Vagina (tissue), 2 donors: ENCODE measurements at places on chromosomes 7 and 10.

GRCh38 chr7:26201247-26202018 lies at the start of gene CBX3:
CBX3 (plus strand) TSS chr7:26201745; CDS start chr7:26202999, 1,254 bp downstream.
- peak; percentile 94 for DNase-seq
- H3K4me1 ChIP-seq = peaks cover 51% of the 10 kb centered on the region
- H3K36me3 ChIP-seq = peaks cover 16% of the 10 kb centered on the region
- no peaks in the 10 kb centered on the region for H3K27me3 ChIP-seq
- peak within 1 kb of the TSS; percentile 98 for H3K4me3 ChIP-seq
- H3K27ac ChIP-seq = peak within 1 kb of the TSS; percentile 100

DNA sequence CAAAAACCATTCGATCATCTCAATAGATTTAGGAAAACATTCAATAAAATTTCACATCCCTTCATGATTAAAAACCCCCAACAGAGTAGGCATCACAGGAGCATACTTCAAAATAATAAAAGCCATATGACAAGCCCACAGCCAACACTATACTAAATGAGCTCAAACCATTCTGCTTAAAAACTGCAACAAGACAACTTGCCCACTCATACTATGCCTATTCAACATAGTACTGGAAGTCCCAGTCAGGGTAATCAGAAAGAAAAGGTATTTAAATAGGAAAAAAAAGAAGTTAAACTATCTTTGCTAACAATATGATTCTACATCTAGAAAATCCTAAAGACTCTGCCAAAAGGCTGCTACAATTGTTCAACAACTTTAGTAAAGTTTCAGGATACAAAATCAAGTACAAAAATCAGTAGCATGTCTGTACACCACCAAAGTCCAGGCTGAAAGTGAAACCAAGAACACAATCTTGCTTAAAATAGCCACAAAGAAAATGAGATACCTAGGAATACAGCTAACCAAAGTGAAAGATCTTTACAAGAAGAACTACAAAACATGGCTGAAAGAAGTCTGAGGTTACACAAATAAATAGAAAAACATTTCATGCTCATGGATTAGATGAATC lies 882.6 kb downstream of the GRM8 start:
- no peaks in the 10 kb centered on the region for H3K36me3 ChIP-seq
- DNase-seq = no peak
- no peaks in the 10 kb centered on the region for H3K4me1 ChIP-seq
- H3K27me3 ChIP-seq = no peaks in the 10 kb centered on the region

- H3K27me3 ChIP-seq = no peaks in the 10 kb centered on the region
- H3K4me3 ChIP-seq = no peak overlapping the region
- no peak for DNase-seq
- H3K27ac ChIP-seq = no peak overlapping the region
- H3K4me1 ChIP-seq = no peaks in the 10 kb centered on the region
These were observed 41.1 kb upstream of the VWDE start for GRCh38 chr7:12444785-12445184.

- H3K27ac ChIP-seq = no peak overlapping the region
- no peak for DNase-seq
- no peak overlapping the region for H3K4me3 ChIP-seq
- no peaks in the 10 kb centered on the region for H3K36me3 ChIP-seq
These were observed 110.1 kb upstream of the RAB18 start for GRCh38 chr10:27393961-27394360.

- no peak overlapping the region for H3K4me3 ChIP-seq
- no peaks in the 10 kb centered on the region for H3K4me1 ChIP-seq
- no peak for DNase-seq
- no peak overlapping the region for H3K27ac ChIP-seq
These were observed 164.6 kb upstream of the KCND2 start for GRCh38 chr7:120108376-120108775.

GRCh38 chr10:78267598-78267997 lies 233.9 kb downstream of the RPS24 start:
- H3K4me1 ChIP-seq = no peaks in the 10 kb centered on the region
- H3K27ac ChIP-seq = no peak overlapping the region
- H3K4me3 ChIP-seq = no peak overlapping the region
- no peak for DNase-seq

- DNase-seq = no peak
- H3K4me1 ChIP-seq = no peaks in the 10 kb centered on the region
- H3K27ac ChIP-seq = no peak overlapping the region
- no peak overlapping the region for H3K4me3 ChIP-seq
These were observed 16.3 kb downstream of the MINDY4 start for GRCh38 chr7:30787486-30787885.

- H3K36me3 ChIP-seq = no peaks in the 10 kb centered on the region
- DNase-seq = no peak
- H3K27ac ChIP-seq = no peak overlapping the region
- peaks cover 17% of the 10 kb centered on the region for H3K4me1 ChIP-seq
- no peaks in the 10 kb centered on the region for H3K27me3 ChIP-seq
These were observed 101.9 kb upstream of the ARHGAP21 start for GRCh38 chr10:24825551-24825950.

GRCh38 chr7:101172005-101172853 lies 6.9 kb upstream of the VGF start:
- H3K27ac ChIP-seq = no peak overlapping the region
- no peaks in the 10 kb centered on the region for H3K36me3 ChIP-seq
- H3K27me3 ChIP-seq = peaks cover 24% of the 10 kb centered on the region
- no peak for DNase-seq
- peaks cover 27% of the 10 kb centered on the region for H3K4me1 ChIP-seq

DNA sequence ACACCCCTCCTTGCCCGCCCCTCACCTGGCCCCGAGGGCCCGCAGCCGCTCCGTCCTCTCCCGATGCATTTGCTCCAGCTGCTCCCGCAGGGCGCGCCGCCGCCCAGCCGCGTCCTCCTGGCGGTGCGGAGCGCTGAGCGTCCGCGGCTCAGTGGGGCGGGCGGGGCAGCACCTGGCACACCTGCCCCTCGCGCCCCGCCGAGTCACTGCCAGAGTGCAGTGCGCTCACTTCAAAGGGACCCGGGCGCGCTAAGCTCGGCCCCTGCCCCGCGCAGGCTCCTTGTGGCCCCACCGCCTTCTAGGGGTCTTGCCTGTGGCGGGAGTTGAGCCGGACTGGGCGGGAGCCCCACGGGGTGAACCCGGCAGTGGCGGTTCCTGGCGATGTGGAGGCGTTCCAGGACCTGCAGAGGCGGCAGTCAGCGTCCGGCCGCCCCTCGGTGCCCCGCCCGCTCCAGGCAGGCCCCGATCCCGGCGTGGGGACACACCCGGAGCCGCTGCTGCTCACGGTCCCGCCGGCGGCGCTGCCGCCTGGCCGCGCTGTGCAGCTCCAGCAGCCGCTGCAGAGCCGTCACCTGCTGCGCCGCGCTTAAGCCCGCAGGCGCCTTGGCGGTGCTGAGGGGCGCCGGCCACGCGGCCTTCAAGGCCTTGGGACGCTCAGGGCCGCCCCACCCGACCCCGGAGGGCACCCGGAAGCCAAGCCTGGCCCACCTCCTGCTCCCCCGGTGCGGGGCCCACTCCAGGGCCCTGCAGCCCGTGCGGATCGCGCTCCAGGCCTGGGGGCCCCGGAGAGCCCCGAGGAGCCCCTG lies 6.7 kb downstream of the ATP6V1F start:
- H3K27me3 ChIP-seq = no peaks in the 10 kb centered on the region
- H3K4me3 ChIP-seq = peak overlapping the region; percentile 49
- no peaks in the 10 kb centered on the region for H3K36me3 ChIP-seq
- DNase-seq = no peak
- peak overlapping the region; percentile 4 for H3K27ac ChIP-seq

GRCh38 chr10:102752934-102753664 lies 9.4 kb downstream of the WBP1L start:
- no peak for DNase-seq
- peaks cover 51% of the 10 kb centered on the region for H3K4me1 ChIP-seq
- no peak overlapping the region for H3K4me3 ChIP-seq
- no peaks in the 10 kb centered on the region for H3K36me3 ChIP-seq

GRCh38 chr7:47720141-47720906 lies 138.4 kb upstream of the TNS3 start:
- peak; percentile 89 for DNase-seq
- no peaks in the 10 kb centered on the region for H3K36me3 ChIP-seq
- H3K27me3 ChIP-seq = no peaks in the 10 kb centered on the region
- H3K27ac ChIP-seq = no peak overlapping the region

DNA sequence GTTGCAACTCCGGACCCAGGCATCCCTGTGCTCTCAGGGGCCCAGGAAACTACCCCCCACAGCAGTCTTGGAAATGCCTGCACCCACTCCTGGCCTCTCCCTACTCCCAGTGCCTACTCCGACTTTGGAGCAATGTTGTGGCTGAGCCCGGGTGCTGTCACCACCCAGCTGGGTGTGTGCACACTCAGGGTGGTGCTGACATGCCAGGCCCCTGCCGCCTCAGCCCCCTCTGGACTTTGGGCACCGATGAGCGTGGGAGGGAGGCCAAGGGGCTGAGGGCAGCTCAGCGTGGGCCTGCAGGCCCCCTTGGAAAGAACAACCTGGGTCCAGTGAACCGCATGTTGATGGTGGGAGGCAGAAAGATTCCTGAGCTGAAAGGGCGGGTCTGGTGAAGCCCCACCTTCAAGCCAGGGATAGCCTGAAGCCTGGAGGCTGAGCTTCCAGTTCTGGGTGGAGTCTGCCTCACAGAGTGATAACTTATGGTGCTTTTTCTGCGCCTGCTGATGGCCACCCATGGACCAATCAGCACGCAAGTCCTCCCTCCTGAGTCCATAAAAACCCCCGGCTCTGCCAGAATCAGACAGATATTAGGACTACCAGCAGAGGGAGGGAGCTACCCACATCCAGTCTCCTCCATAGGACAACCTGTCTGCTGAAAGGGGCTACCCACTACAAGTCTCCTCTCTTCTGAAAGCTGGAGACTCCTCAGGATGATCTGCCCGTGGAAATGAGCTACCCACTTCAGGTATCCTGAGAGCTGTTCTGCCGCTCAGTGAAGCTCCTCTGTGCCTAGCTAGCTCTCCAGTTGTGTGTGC lies 380.4 kb upstream of the SORCS1 start:
- no peak overlapping the region for H3K4me3 ChIP-seq
- no peaks in the 10 kb centered on the region for H3K4me1 ChIP-seq
- no peaks in the 10 kb centered on the region for H3K27me3 ChIP-seq
- no peak for DNase-seq
- no peak overlapping the region for H3K27ac ChIP-seq

- no peak for DNase-seq
- no peak overlapping the region for H3K27ac ChIP-seq
- H3K4me3 ChIP-seq = no peak overlapping the region
- no peaks in the 10 kb centered on the region for H3K27me3 ChIP-seq
- no peaks in the 10 kb centered on the region for H3K4me1 ChIP-seq
These were observed 30.3 kb upstream of the NDST2 start for GRCh38 chr10:73841526-73842285.

DNA sequence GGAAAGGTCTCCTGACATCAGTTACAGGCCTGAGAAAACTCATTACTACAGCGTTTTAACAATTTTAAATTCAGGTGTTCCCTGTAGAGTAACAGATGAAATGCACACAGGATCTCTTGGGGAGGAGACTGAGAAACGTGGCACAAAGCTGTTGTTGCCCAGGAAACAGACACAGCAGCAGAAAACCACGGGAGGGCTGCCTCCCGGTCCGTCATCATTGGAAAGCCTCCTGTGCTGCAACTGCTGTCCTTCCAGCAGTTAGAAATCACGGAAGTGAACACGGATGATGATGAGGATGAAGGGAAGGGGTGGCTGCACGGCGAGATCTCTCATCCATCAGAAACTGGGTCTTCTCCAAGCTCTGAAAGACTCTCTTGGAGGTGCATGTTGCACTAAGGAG lies 94.6 kb upstream of the RNF32 start:
- no peaks in the 10 kb centered on the region for H3K36me3 ChIP-seq
- H3K4me1 ChIP-seq = no peaks in the 10 kb centered on the region
- no peak overlapping the region for H3K4me3 ChIP-seq
- no peaks in the 10 kb centered on the region for H3K27me3 ChIP-seq

DNA sequence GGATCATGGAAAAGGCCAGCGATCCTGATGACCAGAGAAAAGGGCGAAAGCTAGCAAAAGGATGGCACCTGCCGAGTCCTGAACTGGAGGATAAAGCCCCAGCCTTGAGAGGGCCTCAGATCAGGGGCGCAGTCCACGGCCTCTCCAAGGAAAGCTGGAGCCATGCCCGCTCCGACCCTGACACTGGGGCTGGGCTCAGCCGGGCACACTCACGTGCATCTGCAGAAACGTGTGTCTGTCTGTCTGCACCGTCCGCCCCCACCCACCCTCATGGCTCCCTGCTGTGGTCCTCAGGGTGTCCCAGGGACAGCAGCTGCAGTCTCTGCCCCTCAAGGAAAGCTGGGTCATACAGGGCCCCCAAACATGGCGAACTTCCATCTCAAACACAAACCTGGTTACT lies 200.5 kb downstream of the TCERG1L start:
- H3K4me3 ChIP-seq = no peak overlapping the region
- H3K27ac ChIP-seq = no peak overlapping the region
- no peak for DNase-seq
- H3K36me3 ChIP-seq = no peaks in the 10 kb centered on the region
- no peaks in the 10 kb centered on the region for H3K27me3 ChIP-seq
